H7 (cell line): ENCODE measurements at places on chromosomes 12 and 14. TPM values are rescaled to one million over a fixed set of nuclear protein-coding genes. Genes with fewer than 3 reads are reported as not detected.

DNA sequence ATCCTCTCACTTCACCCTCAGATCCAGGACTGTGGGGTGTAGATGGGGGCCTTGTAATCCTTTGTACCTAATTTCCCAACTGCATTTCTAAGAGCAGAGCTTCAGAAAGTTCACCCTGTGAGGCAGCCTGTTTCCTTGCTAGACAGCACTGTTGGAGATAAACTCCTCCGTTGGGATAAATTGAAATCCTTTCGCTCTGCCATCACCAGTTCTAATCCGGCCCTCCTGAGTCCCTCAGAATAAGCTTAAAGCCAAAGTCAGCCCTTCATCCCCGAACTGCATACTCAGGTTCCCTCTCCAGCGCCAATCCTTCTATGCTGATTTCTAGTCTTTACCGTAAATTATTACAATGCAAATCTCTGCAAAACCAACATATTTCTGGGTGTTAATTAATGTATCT, 114.7 kb downstream of the PRMT8 start:
- no peak for DNase-seq

DNA sequence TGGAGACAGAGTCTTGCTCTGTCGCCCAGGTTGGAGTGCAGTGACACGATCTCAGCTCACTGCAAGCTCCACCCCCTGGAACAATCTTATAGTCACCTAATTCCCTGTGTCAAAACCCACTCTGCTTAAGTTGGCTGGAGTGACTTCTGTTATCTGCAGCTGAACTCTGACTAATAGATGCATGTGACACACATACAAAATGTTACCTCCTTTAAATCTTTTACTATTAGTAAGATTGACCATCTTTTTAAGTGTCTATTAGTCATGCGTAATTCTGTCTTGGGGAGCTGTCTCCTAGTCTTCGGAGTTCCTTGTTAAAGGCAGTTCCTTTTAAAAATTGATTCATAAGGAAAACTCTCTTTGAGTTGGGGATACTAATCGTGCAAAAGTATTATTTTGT, 7.4 kb downstream of the IFI27L1 start:
- DNase-seq = no peak

- peak; percentile 43 for DNase-seq
These were observed 31.2 kb upstream of the OTOGL start for GRCh38 chr12:80068173-80068572.

Gene TAS2R20
- 0.26 and 0.38 TPM in 2 replicates for total RNA-seq

GRCh38 chr12:111406474-111407376, 1.0 kb downstream of the SH2B3 start:
- peak; percentile 78 for DNase-seq

Gene DPY19L2
- 1.3 and 1.7 TPM in 2 replicates for total RNA-seq

DNA sequence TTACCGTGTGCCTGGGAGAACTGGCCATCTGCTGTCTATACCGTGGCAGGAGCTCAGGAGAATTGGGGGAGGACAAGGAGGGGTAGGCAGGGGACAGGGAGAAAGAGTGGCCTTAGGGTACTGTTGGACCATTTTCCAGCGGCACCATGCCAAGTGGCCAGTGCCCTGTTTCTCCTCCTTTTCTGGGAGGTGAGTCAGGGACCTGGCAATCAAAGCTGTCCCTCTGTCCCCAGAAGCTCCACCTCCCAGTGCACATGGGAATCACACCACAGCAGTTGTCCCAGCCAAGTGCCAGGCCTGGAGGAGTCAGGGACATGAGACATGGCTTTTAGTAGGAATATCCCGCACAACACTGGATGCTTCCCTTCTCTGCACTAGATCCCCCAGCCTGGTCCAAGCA, 118.0 kb downstream of the GCH1 start:
- no peak for DNase-seq

DNA sequence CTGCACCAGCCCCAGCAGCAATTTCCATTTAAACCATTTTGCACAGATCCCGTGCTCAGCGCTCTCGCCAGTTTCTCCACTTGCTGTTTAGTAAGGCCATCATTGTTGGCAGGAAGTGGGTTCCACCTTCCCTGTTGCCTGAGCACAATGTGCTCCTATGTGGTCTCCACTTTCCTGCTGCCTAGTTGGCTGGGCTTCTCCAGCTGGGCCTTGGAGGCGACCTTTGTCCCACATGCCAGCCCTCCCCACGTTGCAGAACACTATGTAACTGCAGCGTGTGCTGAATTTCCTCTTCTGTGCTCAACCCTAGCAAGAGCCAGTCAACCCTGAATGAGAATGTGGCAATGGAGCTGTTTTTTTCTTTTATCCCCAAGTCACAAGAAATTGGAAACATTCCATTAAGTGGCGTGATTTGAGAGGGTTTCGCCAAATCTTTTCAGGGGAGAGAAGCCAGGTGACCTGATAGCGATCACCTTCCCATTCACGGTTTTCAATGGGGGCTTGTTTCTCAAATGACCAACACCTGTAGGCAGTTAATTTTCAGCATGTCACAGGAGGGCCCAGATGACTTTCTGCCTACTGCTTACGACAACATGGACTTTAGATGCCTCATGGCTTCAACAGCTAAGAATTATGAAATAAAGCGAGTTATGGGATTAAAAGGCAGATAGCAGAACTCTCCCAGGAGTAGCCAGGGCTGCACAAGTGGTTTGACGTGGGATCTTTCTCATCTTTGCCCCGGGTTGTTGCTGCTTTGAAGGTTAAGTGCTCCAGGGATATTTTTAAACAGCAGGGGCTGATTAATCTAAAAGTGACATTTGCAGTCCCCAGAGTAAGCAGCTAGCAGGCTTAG, at the start of gene ACACB:
ACACB (plus strand) TSS at position 830 of the 853 bp plus-strand sequence. CDS start 22,819 bp downstream, outside the sequence.
- DNase-seq = no peak

- DNase-seq = no peak
These were observed 3.3 kb downstream of the GMPR2 start for GRCh38 chr14:24235804-24236688.

DNA sequence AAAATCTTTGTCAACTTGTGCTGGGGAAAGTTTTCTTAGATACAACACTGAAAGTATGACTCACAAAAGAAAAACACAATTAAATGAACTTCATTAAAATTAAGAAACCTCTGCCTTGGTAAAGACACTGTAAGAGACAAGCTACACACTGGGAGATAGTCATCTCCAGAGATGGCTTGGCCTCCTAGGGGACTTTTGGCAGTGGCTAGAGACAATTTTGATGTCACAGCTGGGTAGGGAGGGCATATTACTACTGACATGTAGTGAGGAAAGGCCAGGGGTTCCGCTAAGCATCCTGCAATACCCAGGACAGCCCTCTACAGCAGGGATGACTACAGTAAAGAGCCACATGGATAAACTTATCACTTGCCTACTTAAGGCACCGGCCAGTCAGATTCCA, 8.7 kb upstream of the RNASE4 start:
- no peak for DNase-seq

Gene MIS18BP1
- 46.3 and 73.3 TPM in 2 replicates for total RNA-seq

DNA sequence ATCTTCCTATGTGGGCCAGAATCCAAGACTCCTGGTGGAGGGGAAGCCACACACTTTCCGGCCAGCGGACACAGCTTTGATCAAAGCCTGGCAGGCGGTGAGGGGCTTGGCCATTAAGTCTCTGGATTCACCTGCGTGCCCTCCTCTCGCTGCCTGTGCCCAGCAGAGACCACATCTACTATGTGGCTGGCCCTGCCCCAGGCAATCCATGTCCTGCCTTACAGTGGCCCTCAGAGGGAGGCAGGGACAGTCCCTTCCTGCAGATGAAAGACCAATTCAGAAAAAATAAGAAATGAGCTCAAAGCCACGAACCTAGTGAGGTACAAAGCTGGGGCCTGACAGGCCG, 82.7 kb upstream of the GPR68 start:
- no peak for DNase-seq

DNA sequence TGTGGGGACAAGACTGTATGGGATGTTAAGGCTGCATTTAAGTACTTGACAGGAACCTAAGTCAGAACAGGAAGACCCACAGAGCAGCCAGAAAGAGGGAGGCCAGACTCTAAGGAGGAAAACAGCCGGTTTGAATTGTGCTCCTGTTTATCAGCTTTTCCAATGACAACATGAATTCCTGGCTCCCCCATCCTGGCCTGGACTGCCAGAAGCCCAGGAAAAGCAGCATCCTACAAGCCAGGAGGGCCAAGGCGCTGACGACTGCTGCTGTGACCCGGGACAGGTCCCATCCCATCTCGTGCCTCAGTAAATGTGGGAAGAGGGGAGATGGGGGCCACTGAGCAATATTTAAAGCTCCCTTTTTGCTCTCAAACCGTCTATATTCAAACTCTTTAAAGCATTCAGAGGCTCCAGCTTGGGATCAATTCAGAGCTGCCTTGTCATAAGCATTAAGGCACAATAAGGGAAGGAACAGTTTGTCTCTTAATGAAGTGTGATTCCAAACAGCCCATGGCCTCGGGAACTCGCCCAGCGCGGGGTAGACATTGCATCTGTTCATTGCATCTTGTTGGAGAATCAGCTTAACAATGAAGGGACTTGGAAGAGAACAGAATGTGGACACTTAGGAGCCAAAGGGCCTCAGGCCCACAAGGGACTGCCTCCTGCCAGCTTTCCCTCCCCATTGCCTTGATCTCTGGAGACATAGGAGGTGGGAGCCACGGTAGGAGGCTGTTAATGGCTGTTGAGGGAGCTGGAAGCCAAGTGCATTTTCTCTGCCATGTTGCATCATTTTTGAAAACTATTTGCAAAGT, 49.6 kb downstream of the CMKLR1 start:
- no peak for DNase-seq
